ENCODE measurements at places on chromosomes 5 and 9.

DNA sequence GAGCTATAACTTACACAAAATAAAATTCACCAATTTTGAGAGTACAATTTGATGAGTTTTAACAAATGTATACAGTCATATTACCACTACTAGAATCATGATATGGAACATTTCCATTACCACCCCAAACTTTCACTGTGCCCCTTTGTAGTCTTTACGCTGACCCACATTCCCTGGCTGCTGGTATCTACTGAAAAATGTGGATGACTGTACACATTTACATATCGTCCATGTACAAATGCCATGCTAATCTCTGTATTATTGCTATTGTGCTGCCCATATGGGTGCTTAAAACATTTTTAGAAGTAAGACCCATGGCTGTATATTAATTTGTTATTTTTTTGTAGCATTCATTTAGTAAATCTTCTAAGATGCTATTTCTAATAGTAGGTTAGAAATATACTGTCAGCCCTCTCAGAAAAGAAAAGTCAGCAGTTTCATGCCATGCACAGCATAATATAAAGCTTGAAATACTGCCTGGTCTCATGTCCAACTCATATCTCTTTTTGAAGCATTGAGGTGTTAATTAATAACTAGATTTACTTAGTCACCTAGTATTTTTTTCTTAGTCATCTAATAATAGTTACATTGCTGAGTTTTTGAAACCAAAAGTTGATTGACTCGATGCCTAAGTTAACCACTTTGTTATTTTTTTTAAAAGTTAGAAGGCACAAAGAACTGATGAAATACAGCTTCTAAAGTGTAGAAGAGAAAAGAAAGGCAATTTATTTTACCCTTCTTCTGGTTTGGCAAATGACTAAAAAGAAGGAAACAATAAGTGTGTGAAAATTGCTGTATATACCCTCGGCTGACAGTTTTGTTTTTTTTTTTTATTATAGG is 188.3 kb upstream of the MEF2C start:
- DNase-seq: no peak

GRCh38 chr9:34372467-34373011 is 4.2 kb downstream of the MYORG start:
- DNase-seq: no peak

DNA sequence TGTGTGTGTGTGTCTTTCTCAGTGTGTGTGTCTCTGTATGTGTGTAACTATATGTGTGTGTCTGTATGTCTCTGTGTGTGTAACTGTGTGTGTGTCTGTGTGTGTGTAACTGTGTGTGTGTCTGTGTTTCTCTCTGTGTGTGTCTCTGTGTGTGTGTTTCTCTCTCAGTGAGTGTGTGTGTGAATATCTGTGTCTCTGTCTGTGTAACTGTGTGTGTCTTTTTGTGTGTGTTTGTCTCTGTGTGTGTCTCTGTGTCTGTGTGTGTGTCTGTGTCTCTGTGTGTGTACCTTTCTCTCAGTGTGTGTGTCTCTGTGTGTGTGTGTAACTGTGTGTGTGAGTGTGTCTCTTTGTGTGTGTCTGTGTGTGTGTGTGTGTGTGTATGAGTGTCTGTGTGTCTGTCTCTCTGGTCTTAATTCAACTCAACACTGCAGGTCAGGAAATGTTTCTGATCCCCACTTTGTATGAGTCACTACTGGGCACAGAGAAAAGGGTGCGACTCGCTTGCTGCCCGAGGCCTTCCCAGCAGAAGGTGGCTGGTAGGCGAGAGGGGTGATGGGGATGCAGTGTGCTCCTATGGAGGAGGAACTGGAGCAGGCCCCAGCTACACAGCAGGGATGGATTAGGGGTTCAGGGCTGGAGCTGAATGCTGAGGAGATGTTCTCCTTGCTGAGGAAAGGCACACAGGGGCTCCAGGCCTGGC is 52.1 kb downstream of the NSG2 start:
- no peak for DNase-seq

- no peak for DNase-seq
Observed at GRCh38 chr9:34176089-34176488, 2.8 kb upstream of the UBAP1 start.

DNA sequence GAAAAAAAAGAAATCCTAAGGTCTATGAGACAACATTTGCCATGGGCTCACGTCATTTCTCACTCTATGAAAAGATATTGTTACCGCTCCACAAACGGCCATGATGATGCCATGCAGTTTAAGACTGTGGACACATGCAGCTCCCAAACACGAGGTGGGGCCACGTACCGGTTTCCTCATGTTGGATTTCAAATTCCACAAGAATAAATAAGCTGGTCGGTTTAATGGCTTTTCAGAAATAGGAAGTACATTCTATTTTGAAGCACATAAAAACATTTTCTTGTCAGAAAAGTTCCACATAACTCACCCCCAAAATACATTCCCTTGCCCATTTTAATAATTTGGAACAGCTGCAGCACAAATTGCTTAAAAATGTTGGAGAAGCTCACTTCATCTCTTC is 130.6 kb downstream of the MYO10 start:
- DNase-seq: no peak

- no peak for DNase-seq
Observed at GRCh38 chr5:32802764-32803163, 91.6 kb downstream of the NPR3 start.

Data from T-helper 2 cell (primary cell).